ENCODE measurements at places on chromosomes 16 and 17. TPM values are rescaled to one million over a fixed set of nuclear protein-coding genes. Genes with fewer than 3 reads are reported as not detected.

The KLHL10 gene
- total RNA-seq, result not detected

The HOXB5 gene
- not detected for total RNA-seq

The SEZ6L2 gene
- 0.26 TPM for total RNA-seq

The CCT6B gene
- 1.3 TPM for total RNA-seq

The RFFL gene
- total RNA-seq, result 23.5 TPM

The ABCA8 gene
- total RNA-seq, result not detected

The TLCD2 gene
- 0.14 TPM for total RNA-seq

The TBC1D3D gene
- total RNA-seq, result not detected

The SYT17 gene
- total RNA-seq, result 1.9 TPM

The CLEC3A gene
- total RNA-seq, result not detected

The USP6 gene
- total RNA-seq, result 0.02 TPM

The HBM gene
- total RNA-seq, result not detected

The GPR179 gene
- not detected for total RNA-seq

The IRX3 gene
- total RNA-seq, result 0.43 TPM

The CA5A gene
- total RNA-seq, result not detected

The ZNF423 gene
- total RNA-seq, result not detected

The NPIPA7 gene
- total RNA-seq, result 8.0 TPM

The KRT28 gene
- total RNA-seq, result not detected

The C16orf46 gene
- total RNA-seq, result 0.54 TPM

The TBKBP1 gene
- 9.3 TPM for total RNA-seq

The CEP295NL gene
- total RNA-seq, result 0.56 TPM

The TRIM72 gene
- total RNA-seq, result 0.05 TPM

The WNT3 gene
- 0.05 TPM for total RNA-seq

The TM4SF5 gene
- not detected for total RNA-seq

The CAMKK1 gene
- total RNA-seq, result 8.6 TPM

The MT1A gene
- 2.1 TPM for total RNA-seq

The PPP1R1B gene
- total RNA-seq, result not detected

The SPSB3 gene
- 24.6 TPM for total RNA-seq

The CSH1 gene
- not detected for total RNA-seq

The SPNS3 gene
- 1.9 TPM for total RNA-seq

The CCL11 gene
- not detected for total RNA-seq

The HOXB4 gene
- total RNA-seq, result 3.6 TPM

The CCL17 gene
- 0.66 TPM for total RNA-seq

The SMPD3 gene
- total RNA-seq, result 0.40 TPM

The TMC5 gene
- not detected for total RNA-seq

The CES5A gene
- not detected for total RNA-seq

The GNG13 gene
- total RNA-seq, result not detected

The UMOD gene
- not detected for total RNA-seq

The TBX6 gene
- total RNA-seq, result 2.1 TPM

The WFDC1 gene
- not detected for total RNA-seq

The ATP2C2 gene
- not detected for total RNA-seq

The SLC16A6 gene
- 2.7 TPM for total RNA-seq

The ETV4 gene
- 7.7 TPM for total RNA-seq

The FOXC2 gene
- total RNA-seq, result not detected

The PRRT2 gene
- total RNA-seq, result 1.6 TPM

The C17orf113 gene
- 0.07 TPM for total RNA-seq

The PIMREG gene
- total RNA-seq, result 4.6 TPM

The TEKT1 gene
- total RNA-seq, result not detected

The C16orf54 gene
- total RNA-seq, result 17.8 TPM

The NPB gene
- total RNA-seq, result 0.30 TPM

The CCL4 gene
- total RNA-seq, result 370 TPM

All from activated CD4-positive, alpha-beta T cell treated with anti-CD3 and anti-CD28 coated beads, Interleukin-2, amount 10 ng/mL, durations not matched to agents 24 days and 14 days (primary cell).